HT1080 (cell line): ENCODE measurements at places on chromosomes 3 and 15.
A peak's percentile ranks its signal among the peaks of the same experiment; 100 is the strongest.

DNA sequence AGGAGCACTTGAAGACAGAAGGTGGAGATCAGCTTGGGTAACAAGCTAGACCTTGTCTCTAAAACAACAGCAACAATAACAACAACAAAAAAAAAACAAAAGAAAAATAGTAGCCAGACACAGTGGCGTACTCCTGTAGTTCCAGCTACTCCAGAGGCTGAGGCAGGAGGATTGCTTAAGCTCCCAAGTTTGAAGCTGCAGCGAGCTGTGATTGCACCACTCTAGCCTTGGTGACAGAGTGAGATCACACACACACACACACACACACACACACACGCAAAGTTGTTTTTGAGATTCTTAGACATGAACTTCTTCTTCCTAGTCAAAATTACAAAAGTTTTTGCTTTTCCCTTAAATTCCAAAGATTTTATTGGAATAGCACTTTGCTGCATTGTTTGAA is 93.0 kb upstream of the IGSF10 start:
- no peak for DNase-seq

DNA sequence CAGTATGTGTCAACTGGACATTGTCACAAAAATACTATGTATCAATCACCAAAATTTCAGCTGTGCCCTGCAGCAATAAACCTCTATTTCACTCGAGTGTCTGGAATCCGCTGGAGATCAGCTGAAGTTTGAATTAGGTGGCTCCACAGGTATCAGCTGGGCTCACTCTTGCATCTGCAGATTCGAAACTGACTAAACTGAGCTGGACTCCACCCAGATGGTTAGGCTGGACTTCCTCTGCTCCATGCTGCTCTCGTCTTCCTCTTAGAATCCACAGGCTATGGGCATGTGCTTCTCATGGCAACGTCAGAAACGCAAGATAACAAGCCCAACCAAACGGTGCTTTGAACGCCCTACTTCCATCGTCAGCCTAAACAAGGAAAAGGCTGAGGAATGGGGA is 565.3 kb upstream of the ROBO2 start:
- DNase-seq = no peak

DNA sequence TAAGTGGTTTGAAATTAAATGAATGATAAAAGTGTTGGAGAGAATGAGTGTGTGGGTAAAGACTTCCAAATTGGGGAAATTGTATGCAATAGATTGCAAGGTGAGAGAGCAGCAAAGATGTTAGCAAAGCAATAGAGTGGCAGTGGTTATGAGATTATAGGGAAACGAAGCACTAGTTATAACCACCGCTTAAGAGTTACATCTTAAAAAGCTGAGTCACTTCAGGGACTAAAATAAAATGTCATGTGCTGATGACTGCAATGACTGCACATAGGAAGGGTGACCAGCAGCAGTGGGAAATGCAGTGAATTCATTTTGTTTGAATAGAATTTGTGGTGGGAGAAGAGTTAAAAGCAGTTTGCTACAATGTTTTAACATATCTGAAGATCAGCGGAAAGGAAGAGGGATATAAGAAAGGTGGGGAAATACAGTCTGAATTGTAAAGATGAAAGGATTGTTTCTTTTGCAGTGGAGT is 127.3 kb downstream of the RAP2B start:
- DNase-seq = peak; percentile 66

DNA sequence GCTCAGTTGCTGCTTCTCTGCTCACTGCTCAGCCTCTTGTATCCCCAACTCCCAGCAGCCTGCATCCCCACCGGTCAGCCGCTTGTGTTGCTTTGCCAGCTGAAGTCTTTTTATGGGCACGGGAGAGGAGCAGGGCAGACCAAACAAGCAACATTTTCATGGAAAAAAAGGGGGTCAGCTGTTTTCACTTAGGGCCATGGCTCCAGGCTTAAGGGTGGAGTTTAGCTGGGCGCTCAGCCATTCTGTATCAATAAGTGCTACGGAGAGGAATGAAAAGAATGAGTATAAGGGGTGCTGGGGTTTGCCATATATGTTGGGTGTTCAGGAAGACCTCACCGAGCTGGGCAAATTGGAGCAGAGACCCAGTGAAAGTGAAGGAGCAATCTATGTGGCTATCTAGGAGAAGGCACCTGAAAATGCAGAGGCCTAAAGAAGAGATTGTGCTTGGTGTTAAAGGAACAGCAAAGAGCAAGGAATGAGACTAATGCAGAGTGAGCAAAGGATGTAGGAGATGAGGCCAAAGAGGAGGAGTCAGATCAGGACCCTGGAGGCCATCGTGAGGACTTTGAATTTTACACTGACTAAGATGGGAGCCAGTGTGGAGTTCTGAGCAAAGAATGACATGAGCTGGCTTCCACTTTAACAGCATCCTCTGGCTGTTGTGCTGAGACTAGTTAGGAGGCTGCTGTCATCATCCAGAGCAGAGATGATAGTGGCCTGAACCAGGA is 16.6 kb upstream of the IREB2 start:
- no peak for DNase-seq

DNA sequence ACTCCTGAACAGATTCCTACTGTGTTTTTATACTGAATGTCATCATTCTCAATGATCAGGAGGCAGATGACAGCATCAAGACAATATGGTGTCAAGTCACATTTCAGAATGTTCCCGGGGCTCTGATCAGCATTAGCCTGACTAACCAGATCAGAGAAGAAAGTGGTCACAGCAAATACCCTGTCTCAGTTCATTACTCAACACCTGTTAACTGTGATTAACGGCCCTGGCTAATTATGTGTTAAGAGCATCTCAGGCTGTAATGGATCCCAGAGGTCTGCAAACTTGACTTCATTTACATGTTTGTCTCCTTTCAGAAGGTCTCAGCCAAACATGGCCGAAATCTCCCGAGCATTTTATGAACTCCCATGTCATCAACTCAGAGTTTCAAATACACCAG is 833.7 kb downstream of the FHIT start:
- no peak for DNase-seq
